ENCODE measurements at places on chromosomes 5 and 9.

- H3K27me3 ChIP-seq = no peaks in the 10 kb centered on the region
- peaks cover 11% of the 10 kb centered on the region for H3K4me1 ChIP-seq
- H3K4me3 ChIP-seq = peak overlapping the region; percentile 73
- peak; percentile 57 for DNase-seq
These were observed 328 bp downstream of the CAMSAP1 start for GRCh38 chr9:135907006-135907430.

DNA sequence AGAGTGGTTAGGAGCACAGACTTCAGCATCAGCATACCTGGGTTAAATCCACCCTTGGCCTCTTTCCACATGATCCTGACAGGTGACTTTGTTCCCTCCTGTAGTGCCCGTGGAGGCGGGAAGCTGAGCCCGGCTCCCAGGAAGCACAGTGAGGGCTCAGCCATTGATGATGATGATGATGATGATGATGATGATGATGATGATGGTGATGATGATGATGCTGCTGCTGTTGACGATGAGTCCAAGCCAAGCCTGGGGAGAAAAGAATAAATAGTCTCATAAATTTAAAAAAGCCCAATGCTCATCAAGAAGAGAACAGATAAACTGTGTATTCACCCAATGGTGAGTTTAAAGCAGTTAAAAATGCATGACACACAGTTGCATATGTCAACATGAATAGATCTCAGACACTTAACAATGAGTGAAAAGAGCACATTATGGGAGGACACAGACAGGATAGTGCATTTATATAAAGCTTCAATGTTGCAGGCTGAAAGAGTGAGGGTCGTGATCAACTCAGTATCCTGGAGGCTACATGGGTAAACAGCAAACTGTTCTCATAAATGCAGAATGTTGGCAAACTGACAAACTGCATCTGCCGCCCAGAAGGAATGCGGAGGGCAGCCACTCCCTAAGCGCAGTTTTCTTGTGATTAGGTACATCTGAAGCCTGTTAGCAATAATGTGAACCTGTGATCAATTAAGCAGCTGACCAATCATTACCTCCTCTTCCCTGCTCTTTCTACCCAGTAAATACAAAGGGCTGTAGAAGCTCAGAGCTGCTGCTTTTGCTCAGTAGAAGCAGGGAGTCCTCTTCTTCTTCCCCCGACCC is 11.7 kb upstream of the CFAP157 start:
- H3K36me3 ChIP-seq = peaks cover 4% of the 10 kb centered on the region
- H3K4me3 ChIP-seq = no peak overlapping the region
- no peak overlapping the region for H3K27ac ChIP-seq
- H3K27me3 ChIP-seq = no peaks in the 10 kb centered on the region

DNA sequence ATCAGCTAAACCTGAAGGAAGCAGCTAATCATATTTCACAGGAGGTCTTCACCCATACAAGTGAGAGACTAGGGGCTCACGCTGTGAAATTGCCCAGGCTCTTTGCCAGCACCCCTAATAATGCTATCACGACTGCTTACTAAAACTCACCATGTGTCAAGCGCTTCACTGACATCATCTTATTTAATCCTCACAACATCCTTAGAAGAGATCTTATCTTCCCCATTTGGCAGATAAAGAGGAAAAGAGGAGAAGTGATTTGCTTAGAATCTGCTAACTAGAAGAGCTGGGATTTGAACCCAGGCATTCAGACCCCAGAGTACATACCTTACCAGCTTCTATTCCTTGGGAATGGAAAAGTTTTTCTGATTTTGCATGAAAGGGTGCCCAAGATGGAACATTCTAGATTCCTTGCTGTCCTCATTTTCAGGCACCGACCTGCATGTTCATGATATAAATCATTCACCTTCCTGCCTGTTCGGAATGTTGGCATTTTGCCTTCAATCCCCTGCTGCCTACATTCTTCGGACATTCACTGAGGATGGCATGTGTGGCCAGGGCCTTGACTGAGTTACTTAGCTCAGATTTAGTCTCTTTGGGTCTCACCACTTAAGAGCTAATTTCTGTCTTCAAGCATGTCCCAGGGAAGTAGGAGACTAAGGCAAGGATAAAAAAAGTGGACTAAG is 88.1 kb downstream of the SH3TC2 start:
- no peak overlapping the region for H3K27ac ChIP-seq
- DNase-seq = no peak
- no peak overlapping the region for H3K4me3 ChIP-seq
- H3K4me1 ChIP-seq = peaks cover 8% of the 10 kb centered on the region
- no peaks in the 10 kb centered on the region for H3K27me3 ChIP-seq
- H3K36me3 ChIP-seq = no peaks in the 10 kb centered on the region

DNA sequence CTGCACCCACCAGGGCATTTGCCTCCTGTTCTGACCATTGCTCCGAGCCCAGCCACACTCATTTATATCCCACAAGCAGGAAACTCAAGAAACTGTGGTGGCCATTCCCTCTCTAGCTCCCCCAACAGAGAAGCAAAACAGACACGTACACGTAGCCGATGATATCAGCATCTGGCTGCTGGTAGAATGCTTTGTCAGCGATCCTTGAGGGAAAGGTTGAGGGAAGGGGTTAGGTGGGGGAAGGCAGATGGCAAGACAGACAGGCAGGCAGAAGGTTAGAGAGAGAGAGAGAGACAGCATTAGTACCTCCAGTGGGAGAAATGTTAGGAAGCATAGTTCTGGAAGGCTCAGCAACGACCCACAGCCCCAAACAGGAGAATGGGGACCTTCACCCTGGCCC is 7.8 kb downstream of the HIGD2A start:
- no peaks in the 10 kb centered on the region for H3K27me3 ChIP-seq
- H3K36me3 ChIP-seq = no peaks in the 10 kb centered on the region
- DNase-seq = peak; percentile 23
- no peak overlapping the region for H3K4me3 ChIP-seq
- peak overlapping the region; percentile 82 for H3K27ac ChIP-seq

DNA sequence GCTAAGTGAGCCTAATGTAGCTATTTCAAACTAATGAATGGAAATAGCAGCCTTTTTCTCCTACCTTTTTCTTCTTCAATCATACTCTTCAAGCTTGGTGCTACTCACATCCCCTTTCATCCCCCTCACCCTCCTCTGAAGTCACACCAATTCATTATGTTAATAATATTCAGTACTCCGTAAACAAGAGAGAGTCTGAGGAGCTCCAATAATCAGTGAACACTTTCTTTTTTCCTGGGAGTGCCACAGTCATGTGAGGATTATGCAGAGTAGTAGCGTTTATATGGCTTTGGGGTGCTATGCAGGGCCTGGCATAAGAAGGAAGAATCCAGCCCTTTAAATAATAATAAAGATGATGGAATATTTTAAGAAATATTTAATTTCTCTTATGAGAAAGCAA is 354.3 kb upstream of the CTNND2 start:
- H3K36me3 ChIP-seq = no peaks in the 10 kb centered on the region
- DNase-seq = no peak
- H3K27ac ChIP-seq = no peak overlapping the region
- no peak overlapping the region for H3K4me3 ChIP-seq

GRCh38 chr9:13151489-13151888 is 128.0 kb downstream of the MPDZ start:
- no peak overlapping the region for H3K4me3 ChIP-seq
- H3K4me1 ChIP-seq = no peaks in the 10 kb centered on the region
- peaks cover 24% of the 10 kb centered on the region for H3K36me3 ChIP-seq
- H3K27me3 ChIP-seq = no peaks in the 10 kb centered on the region

- no peak overlapping the region for H3K27ac ChIP-seq
- H3K4me3 ChIP-seq = no peak overlapping the region
- H3K4me1 ChIP-seq = no peaks in the 10 kb centered on the region
- no peaks in the 10 kb centered on the region for H3K27me3 ChIP-seq
- no peaks in the 10 kb centered on the region for H3K36me3 ChIP-seq
These were observed 4.5 kb upstream of the OGN start for GRCh38 chr9:92408747-92409478.

- H3K27ac ChIP-seq = no peak overlapping the region
- H3K4me3 ChIP-seq = no peak overlapping the region
- no peak for DNase-seq
These were observed 25.6 kb upstream of the TUSC1 start for GRCh38 chr9:25703701-25704357.

GRCh38 chr9:132888151-132888550 is 9.5 kb downstream of the SPACA9 start:
- H3K36me3 ChIP-seq = no peaks in the 10 kb centered on the region
- no peaks in the 10 kb centered on the region for H3K27me3 ChIP-seq
- no peaks in the 10 kb centered on the region for H3K4me1 ChIP-seq
- DNase-seq = no peak

- H3K4me3 ChIP-seq = no peak overlapping the region
- no peak overlapping the region for H3K27ac ChIP-seq
- no peaks in the 10 kb centered on the region for H3K27me3 ChIP-seq
- H3K4me1 ChIP-seq = peaks cover 24% of the 10 kb centered on the region
- no peaks in the 10 kb centered on the region for H3K36me3 ChIP-seq
These were observed 38.7 kb downstream of the BASP1 start for GRCh38 chr5:17256171-17256570.

DNA sequence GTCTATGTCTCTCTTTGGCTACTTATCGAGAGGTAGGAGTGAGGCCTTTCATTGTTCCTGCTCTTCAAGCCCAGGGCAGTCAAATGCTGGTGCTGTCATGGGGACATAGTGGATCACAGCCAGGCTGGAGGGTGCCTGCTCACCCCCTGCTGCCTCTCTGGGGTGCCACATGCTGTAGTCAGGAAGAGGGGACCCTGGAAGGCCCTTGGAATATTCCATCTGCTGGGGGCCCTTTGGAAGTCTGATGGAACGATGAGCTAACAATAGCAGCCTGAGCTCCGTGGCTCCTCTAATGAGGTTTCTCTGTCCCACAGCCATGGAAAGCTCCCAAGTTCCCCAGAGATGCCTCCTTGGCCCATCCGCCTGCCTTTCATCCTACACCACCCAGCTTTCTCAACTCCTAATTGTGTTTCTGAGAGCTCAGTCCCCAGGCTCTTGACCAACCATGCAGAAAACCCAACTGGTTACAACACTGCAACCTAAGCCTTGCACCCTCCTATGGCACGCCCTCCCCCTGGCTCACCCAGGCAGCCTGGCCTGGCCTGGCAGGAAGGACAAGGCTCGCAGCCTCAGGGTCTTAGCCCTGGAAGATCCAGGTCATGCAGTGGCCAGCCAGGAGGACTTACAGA is 91.7 kb downstream of the NRG2 start:
- no peaks in the 10 kb centered on the region for H3K27me3 ChIP-seq
- H3K4me1 ChIP-seq = peaks cover 35% of the 10 kb centered on the region
- H3K36me3 ChIP-seq = no peaks in the 10 kb centered on the region
- H3K4me3 ChIP-seq = no peak overlapping the region
- DNase-seq = no peak
- no peak overlapping the region for H3K27ac ChIP-seq

DNA sequence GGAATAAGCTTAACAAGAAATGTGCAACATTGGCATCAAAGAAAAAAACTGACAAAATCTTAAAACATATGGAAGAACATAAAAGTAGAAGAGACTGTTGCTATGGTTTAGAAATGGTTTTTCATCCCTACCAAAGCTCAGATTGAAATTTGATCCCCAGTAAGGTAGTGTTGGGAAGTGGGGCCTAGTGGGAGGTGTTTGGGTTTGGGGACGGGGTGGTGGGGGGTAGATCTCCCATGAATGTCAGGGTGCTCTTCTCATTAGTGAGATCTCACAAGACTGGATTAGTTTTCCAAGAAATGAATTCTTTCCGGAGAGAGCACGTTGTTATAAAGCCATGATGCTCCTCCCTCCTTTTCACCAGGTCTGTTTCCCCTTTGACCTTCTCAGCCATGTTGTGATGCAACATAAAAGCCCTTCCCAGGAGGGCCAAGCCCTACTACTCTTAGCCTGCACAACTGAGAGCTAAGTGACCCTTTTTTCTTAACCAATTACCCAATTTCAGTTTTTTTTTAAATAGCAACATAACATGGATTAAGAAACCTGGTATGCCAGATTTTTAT is 10.6 kb downstream of the TMEM167A start:
- no peaks in the 10 kb centered on the region for H3K36me3 ChIP-seq
- H3K4me1 ChIP-seq = peaks cover 12% of the 10 kb centered on the region
- DNase-seq = no peak

DNA sequence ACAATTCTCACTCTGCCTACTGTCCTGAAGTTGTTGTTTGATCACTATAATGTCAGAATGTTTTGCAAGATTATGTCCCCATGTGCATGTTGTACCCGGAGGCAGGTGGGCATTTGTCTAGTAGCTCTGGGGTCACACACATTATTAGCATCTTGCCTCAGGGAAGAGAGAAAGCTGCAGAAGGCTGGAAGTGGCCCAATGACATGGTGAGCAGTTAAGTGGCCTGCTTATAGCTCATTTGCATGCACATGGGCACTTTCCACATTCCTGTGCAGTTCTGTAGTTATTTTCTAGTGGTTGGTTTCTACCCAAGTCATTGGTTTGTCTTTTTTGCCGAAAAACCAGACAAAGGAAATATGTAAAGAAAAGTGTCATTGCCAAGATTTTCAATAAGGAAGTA is 80.9 kb downstream of the MAP1B start:
- H3K27ac ChIP-seq = no peak overlapping the region
- DNase-seq = no peak
- H3K27me3 ChIP-seq = no peaks in the 10 kb centered on the region
- no peak overlapping the region for H3K4me3 ChIP-seq
- no peaks in the 10 kb centered on the region for H3K4me1 ChIP-seq
- H3K36me3 ChIP-seq = no peaks in the 10 kb centered on the region

DNA sequence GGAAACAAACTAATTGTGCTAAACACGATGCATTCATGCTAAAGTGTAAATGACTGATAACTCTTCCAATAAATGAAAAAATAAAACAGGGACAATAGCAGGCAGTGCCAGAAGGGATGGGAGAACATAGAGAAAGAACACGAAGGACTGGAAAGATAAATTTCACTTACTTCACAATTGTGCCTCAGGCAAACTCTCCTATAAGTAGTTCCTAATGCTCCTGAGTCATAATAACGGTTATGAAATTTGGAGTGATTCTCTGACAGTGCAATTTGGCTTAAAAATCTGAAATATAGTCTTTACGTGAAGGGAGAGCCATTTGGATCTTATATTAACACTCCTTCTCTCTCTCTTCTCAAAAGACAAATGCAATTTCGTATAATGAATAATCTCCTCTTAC is 2218.5 kb downstream of the MAT2B start:
- H3K4me3 ChIP-seq = no peak overlapping the region
- no peaks in the 10 kb centered on the region for H3K4me1 ChIP-seq
- DNase-seq = no peak
- H3K36me3 ChIP-seq = no peaks in the 10 kb centered on the region
- H3K27ac ChIP-seq = no peak overlapping the region

- peaks cover 8% of the 10 kb centered on the region for H3K27me3 ChIP-seq
- no peaks in the 10 kb centered on the region for H3K4me1 ChIP-seq
- no peak for DNase-seq
- no peak overlapping the region for H3K4me3 ChIP-seq
- no peak overlapping the region for H3K27ac ChIP-seq
These were observed 20.4 kb downstream of the FOXE1 start for GRCh38 chr9:97873425-97873824.
